ENCODE measurements at places on chromosomes 1 and 21.

DNA sequence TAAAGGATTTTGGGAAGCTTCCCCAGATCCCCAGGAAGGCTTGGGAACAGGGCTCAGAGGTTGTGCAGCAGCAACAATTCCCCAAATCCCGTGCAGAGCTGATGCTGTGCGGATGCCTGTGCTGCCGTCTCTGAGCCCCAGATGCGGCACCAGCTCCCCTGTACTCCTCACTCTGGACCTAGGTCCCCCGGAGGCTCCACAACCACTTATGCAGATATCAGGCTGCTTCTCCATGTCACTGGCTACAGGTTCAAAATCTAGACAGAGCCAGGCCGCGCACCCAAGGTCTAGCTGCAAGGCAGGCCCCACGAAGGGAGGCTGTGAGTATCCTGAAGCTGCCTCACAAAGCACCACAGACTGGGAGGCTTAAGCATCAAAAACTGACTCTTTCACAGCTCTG is 81.6 kb downstream of the PDE9A start:
- DNase-seq = no peak

DNA sequence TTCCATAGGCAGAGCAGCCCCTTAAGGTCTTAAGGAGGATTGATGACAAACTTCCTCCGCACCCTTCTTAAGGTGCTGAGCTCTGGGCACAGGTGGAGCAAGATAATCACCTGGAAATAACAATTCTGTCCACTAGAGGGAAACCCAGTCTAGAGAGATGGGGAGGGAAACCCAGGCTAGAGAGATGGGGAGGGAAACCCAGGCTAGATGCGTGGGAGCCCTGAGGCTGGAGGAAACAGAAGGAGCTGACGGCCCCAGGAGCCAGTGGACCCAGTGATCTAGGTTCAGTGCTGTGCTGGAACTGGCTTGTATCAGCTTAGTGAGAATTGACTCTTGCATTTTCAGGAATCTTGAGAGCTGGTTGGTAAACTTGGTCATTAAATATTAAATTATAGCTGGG is 17.8 kb upstream of the MYCL start:
- peak; percentile 43 for DNase-seq

DNA sequence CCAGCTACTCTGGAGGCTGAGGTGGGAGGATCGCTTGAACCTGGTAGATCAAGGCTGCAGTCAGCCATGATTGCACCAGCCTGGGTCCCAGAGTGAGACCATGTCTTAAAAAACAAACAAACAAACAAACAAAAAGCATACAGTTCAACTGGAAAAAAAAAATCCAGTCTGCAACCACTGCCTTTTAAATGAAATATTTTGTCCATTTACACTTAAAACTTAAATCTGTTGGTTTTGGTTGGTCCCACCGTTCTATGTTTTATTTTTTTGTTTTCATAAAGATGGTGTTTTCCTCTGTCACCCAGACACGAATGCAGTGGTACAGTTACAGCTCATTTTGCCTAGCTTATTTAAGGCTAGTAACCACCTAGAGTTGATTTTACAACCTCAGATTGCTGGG is 9.8 kb downstream of the FALEC start:
- no peak for DNase-seq

GRCh38 chr1:85465786-85466134 is 801 bp upstream of the DDAH1 start:
- no peak for DNase-seq

DNA sequence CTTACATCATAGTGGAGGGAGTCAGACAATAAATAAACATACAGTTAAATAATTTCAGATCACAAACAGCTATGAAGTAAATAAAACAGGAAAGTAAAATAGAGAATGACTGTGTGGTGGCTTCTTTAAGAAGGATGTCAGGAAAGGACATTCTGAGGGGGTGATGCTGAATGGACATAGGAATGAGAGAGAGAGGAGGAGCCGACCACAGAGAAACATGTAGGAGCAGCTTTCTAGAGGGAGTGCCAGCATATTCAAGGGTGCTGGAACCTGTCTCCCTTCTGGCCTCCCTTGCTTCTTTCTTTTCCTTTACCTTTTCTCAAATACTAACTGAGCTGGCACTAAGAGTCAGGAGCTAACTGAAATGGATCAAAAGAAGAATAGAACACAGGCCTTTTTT is 20.5 kb upstream of the BCL10 start:
- no peak for DNase-seq

GRCh38 chr1:234769986-234770795 is 160.2 kb upstream of the IRF2BP2 start:
- DNase-seq = no peak

- DNase-seq = no peak
Measured at GRCh38 chr1:166122873-166123466, 43.8 kb downstream of the FAM78B start.

- no peak for DNase-seq
Measured at GRCh38 chr21:44626262-44626661, 631 bp upstream of the KRTAP10-9 start.

DNA sequence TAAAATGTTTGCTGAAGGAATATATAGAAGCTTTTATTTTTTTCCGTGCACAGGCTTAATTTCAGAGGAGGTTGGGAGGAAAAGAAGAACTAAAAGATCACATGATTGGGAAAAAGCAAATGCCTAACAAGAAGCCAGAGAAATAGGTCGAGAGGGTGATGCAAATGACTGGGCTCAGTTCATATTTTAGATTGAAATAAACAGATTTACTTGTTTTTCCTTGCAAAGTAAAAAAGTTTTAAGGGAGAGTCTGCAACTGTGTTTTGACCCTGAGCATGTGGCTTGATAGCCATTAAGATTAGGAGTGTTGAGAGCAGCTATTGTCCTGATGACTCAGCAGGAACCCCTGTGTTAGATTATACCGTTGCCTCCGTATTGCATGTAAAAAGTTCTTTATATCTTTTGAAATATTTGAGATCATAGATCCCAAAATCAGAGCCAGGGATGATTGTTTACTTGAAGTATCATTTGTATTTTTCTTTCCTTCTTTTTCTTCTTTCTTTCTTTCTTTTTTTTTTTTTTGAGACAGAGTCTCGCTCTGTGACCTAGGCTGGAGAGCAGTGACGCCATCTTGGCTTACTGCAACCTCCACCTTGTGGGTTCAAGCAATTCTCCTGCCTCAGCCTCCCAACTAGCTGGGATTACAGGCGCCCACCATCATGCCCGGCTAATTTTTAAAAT is 20.2 kb downstream of the CLIC4 start:
- no peak for DNase-seq

GRCh38 chr1:194184974-194185373 is 998.6 kb upstream of the B3GALT2 start:
- DNase-seq = no peak

DNA sequence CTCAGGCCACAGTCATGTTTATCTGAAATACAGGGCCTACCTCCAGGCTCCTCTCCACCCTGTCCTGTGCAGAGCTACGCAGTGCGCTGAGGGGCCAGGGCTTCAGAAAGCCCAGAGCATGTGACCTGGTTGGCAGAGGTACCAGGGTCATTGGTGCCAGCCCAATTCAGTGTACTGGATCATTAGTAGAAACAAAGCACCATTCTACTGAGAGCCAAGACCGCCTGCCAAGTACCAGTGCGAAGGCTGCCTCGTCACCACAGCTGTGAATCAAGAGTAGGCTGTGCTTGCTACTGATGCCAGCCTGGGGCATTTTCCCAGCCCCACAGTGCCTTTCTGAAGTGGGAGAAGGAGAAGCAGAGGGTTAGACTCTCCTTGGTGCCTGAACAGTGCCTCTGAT is 59.8 kb downstream of the CAPN9 start:
- DNase-seq = peak; percentile 94

DNA sequence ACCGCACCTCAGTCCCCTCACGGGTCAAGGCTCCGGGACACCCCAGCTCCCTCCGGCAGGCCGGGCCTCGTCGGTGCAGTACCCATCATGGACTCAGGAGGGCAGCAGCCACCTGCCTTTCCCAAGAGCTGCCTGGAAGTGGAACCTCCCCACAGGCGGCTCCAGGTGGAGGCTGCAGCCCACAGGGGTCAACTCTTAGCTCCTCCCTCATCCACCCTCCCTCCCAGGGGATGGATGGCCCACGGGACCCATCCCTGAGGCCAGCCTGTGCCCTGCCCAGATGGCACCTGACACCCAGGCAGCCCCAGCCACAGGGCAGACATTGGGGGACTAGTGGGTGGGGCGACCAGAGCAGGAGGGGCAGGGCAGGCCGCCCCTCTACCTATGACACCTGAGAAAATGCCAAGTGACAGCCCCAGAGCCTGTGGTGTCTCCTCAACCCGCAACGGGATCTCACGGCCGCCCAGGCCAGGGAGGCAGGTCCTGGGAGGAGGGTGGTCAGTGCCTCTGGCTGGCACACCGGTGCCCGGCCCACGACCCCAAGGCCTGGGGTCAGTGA is 1.2 kb upstream of the ARHGEF16 start:
- peak; percentile 65 for DNase-seq

DNA sequence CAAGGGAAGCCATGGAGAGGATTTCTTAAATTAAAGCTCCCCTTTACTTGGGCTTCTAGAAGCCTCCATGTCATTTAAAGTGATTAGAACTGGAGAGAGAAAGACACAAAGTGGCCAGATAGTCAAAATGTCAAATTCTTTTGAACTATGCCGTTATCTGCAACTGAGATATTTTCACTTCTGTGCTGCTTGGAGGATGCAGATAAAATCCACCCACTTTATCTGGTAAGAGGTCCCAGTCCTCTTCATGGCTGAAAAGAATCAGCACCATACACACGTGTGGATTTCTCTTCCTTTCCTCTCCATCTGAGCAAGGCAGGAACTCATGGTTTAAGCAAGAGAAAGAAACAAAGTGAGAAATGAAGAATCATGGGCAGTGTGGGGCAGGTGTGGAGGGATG is 276.9 kb upstream of the RUNX1 start:
- DNase-seq = no peak

DNA sequence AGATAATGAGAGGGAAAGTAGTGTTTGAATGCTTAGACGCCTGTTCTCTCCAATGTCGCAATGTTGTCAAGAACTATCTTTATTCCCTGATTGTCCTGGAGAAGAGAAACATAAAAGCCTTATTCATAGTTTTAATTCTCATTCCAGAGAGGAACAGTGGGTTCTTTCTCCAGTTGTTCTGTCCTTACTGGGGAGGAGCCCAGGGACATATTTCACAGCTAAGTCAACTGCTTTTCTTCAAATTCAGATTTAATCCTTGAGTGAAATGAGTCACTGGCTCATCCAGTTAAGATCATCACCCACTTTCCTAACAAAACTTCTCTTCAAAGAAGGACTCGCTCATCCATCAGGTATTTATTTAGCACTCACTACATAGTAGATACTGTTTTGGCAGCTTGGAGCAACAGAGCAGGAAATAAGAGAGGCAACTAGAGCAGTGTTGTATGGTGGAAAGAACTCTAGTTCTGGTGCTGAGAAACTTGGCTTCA is 365.7 kb upstream of the USP24 start:
- DNase-seq = peak; percentile 38

GRCh38 chr21:45405819-45406762 is 1.1 kb downstream of the COL18A1 start:
- no peak for DNase-seq

DNA sequence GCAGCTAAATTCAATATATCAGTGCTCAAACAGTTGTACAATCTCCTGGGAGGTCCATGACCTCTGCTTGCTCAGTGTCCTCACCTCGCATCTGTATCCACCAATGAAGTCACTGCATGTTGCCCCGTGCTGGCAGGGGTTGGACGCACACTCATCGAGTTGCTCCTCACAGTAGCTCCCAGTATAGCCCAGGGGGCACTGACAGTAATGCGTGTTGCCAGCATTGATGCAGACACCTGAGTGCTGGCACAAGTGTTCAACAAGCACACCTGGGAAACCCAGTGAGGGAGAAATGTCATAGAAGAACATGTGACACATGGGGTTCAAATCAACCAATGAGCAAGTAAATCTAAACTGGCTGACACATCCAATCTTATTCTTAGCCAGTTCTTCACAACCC is 40.9 kb upstream of the ADAM30 start:
- DNase-seq = no peak

DNA sequence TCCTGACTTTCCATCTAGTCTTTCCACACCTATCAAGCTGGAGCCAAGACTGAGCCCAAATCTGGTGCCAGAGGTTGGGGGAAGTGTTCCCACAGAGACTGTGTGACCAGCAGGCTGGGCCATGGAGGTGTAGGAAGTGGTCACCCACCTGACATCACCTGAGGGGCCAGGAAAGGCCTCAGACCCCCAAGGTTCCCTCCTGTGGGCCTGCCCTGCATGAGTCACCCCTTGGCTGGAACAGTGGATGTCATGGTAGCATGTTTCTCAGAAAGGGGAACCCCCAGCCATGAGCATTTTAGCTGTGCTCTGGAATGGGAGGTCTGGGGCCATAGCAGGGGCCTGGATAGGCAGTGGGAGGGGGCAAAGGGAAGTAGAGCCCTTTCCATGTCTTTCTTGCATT is 5.7 kb upstream of the TNFRSF8 start:
- DNase-seq = no peak

DNA sequence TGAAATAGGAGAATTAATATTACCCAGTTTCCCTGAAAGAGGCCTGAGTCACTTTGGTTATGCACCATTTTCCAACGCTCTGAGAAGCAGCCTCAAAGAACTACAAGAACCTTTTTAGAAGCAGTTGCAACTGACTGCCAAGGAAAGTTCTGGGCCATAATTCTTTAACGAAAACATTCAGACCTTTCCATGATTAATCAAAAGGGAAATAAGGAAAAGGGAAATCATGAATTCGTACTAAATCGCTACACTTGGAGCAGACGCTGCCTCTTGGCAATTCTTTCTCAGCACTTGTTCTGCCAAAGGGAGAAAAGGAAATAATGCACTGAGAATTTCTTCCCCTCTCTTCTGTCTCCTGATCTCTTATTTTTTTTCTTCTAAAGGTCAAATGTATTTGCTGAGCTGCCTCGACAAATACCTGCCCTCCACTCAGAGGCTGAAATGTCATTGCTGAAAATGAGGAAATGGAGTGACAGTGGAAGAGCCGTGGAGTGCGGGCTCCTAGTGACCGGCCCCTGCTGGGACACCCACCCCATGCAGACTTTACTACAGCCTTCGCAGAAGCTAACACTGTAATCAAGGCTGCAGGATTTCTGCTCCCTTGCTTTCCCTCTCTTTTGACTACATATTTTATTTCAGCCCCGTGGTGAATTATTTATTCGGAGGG is 67.9 kb upstream of the GALNT2 start:
- no peak for DNase-seq

- no peak for DNase-seq
Measured at GRCh38 chr1:104745875-104746274, 996.2 kb downstream of the AMY1C start.

DNA sequence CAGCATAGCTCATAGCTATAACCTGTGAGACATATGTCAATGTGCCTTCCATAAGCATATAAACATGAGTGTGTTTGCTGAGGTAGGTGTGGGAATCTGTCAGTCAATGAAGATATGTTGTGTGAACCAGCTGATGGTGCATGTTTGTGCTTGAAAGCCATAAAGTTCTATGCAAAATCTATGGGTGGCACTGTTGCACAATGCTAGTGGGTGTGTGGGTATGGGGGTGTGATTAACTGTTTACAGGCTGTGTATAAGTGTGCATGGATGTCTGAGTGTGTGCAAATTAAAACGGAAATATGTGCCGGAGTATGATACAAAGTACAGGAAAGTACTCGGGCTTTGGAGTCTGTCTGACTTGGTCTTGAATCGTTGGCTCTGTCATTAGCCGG is 1.0 kb upstream of the ATP2B4 start:
- DNase-seq = peak; percentile 60

All from hippocampal formation (tissue), 2 donors.